ENCODE measurements at places on chromosomes 12 and 14.

- DNase-seq, result no peak
Observed at GRCh38 chr14:85616886-85617285, 86.9 kb downstream of the FLRT2 start.

DNA sequence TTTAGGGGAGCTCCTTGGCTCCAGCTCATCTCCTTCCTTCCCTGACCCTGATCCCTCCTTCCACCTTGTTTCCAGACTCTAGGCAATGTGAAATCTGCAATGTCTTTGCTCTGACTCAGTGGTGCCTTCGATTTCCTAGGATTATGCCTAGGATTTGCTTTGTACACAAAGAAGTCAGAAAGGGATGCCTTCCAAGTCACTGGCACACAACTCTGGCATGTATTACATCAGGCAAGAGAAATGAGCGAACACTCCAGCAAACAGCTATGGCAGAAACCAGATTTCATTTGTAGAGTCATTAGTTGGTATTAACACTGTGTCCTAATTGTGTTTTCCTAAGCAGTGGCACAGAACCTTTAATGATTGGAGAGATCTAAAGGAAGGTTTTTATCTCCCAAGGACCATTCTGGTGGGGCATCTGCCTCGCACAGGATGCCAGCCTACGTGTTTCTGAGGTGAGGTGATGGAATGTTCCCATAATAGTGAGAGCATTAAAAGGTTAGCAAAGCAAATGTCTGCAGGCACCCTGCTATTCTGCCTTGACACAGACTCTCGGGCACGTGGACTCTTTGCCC, 84.9 kb downstream of the WSCD2 start:
- DNase-seq, result no peak

DNA sequence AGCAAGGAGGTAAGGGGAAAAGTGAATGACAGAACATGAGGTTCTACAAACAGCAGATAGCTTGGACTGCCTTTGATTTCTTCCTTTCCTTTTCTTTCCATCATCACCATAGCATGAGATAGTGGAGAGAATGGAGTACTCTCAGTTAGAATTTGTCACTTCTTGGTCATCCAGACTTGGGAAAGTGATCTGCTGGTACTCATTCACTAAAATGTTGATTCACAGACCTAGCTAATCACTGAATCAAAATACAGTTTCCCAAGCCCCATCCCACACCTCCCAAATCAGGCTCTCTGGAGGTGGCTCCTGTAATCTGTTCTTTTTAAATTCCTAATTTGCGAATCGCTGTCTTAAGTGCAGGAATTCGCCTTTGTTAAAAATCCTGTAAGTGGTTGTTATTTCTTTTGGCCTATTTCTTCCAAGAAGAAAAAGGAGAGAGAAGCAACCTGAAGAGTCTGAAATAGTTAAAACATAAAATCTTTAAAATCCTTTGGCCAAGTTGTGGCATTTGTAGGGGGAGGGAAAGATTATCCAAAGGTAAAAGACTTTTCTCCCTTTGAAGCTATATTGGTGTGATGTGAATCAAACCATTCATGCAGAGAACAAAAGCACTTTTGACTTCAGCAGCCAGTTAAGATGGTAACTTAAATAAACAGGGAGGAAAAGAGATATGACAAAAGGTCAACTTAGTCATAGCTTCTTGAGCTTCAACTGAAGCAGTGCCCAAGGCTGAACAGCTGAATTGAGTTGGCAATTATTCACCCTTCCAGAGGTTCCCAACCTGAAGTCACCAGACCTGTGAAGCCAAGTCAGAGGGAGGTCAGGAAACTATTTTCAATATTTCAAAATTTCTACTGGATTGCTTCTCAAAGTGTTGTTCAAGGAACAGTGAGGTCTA, 255.1 kb upstream of the KRR1 start:
- no peak for DNase-seq

DNA sequence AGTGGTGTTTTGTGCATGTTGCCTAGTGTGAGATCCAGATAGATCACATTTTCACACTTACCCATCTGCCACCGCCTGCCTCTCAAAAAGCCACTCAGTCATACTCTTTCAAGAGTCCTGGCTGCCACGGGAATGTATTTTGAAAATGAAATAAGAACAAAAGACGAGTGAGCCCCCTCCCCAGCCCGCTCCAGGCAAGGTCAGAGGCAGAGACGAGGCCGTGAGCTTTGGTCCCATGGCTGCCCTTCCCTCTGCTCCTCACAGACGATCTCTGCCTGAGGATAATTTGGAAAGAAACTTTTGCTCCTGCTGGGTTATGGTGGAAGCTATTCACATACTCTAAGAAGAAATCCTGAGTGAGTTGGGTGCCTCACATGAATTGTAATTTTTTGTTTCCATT, 924.3 kb downstream of the BCL11B start:
- DNase-seq, result no peak

GRCh38 chr12:38132139-38132538, 184.4 kb upstream of the ALG10B start:
- DNase-seq, result no peak

All from forelimb muscle (tissue), 1 donor.